ENCODE measurements at places on chromosomes 13 and 19. TPM values are rescaled to one million over a fixed set of nuclear protein-coding genes. Genes with fewer than 3 reads are reported as not detected.

The DACH1 gene
- 3.9 TPM for total RNA-seq

The PCDH8 gene
- total RNA-seq = 0.15 TPM

The PEPD gene
- total RNA-seq = 47.9 TPM

The GSX1 gene
- total RNA-seq = not detected

The ZNF577 gene
- 7.4 TPM for total RNA-seq

The ILF3 gene
- total RNA-seq = 271 TPM

The ELSPBP1 gene
- not detected for total RNA-seq

The SLC6A16 gene
- total RNA-seq = 0.82 TPM

The SPC24 gene
- 47.6 TPM for total RNA-seq

The ZNF530 gene
- 4.1 TPM for total RNA-seq

The SIGLEC10 gene
- 2.7 TPM for total RNA-seq

- no peak for DNase-seq
- H3K27ac ChIP-seq = no peak overlapping the region
- H3K36me3 ChIP-seq = no peaks in the 10 kb centered on the region
Observed at GRCh38 chr19:13995878-13996765, 10.0 kb downstream of the RFX1 start.

DNA sequence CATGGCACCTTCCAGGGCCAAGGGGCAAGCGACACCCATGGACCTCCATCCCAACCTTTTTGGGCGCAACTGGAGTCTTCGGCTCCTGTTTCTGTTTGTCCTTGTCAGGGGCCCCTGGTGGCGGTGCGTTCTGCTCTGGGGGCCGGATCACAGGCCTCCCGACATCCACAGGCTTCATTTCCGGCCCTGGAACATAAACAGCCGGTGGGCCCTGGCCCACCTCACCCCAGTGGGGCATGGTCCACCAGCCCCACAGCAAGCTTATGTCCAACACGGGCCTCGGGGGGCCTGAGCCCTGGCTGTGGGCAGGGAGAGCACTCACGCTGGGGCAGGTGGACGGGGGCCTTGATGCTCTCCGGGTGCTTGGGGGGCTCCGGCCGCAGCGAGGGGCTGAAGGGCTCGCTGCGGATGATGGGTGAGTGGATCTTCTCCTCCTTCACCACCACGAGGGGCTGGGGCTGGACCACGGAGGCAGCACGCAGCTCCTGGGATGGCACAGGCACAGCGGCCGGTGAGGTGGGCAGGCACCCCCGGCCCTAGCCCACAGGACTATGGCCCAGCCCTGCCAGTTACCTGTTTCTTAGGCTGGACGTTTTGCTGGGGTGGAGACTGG, 7.2 kb upstream of the EPHX3 start:
- no peaks in the 10 kb centered on the region for H3K4me1 ChIP-seq
- no peak overlapping the region for H3K27ac ChIP-seq
- no peak overlapping the region for H3K4me3 ChIP-seq
- H3K36me3 ChIP-seq = peaks cover 28% of the 10 kb centered on the region
- H3K27me3 ChIP-seq = no peaks in the 10 kb centered on the region
- DNase-seq = no peak

GRCh38 chr19:55252760-55253663, 5.8 kb downstream of the PPP6R1 start:
- H3K27ac ChIP-seq = peak overlapping the region; percentile 30
- H3K27me3 ChIP-seq = no peaks in the 10 kb centered on the region
- no peak for DNase-seq
- H3K4me1 ChIP-seq = peaks cover 22% of the 10 kb centered on the region

GRCh38 chr19:19457671-19458070, 52.2 kb downstream of the GATAD2A start:
- peak overlapping the region; percentile 74 for H3K27ac ChIP-seq
- DNase-seq = no peak
- H3K36me3 ChIP-seq = no peaks in the 10 kb centered on the region
- no peak overlapping the region for H3K4me3 ChIP-seq
- peaks cover 39% of the 10 kb centered on the region for H3K4me1 ChIP-seq
- no peaks in the 10 kb centered on the region for H3K27me3 ChIP-seq

DNA sequence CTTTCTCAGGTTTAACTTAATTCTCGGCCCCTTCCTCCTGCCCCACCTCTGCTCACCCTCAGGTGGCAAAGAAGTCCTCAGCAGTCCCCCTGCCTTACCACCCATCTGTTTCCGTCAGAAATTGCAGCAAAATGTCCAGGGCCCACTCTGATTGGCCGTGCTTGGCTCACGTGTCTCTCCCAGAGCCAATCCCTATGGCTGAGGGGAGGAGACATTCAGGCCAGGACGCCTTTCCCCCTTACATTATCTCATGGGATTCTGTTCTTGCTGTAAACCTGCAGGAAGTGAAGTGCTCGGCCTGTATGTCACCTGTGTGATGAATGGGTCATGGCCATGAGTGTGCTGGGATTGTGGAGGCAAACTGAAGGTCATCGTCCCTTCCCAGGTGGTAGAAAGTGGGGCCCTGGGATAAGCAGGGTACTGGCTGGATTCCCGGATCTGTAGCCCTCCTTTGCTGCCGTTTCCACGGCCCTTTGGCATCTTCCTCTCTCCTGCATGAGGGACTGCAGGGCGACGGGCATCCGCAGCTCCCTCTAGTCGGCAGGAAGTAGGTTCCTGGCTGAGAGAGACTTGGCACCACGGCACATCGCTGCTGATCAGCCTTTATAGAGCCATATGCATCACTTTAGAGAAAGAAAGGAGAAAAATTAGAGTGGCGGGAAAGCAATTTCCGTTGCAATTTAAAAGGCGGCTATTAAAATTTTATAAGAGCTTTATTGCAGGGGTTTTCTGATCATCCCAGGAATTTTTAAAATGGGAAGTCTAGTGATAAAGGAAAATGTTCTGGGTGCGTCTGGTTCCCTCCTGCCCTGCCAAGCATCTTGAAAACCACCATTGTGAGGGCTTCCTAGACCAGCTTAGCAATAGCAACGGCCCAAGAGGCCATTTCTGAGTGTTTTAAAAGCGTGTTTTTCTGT, 118.2 kb downstream of the SIPA1L3 start:
- no peak overlapping the region for H3K27ac ChIP-seq
- no peaks in the 10 kb centered on the region for H3K4me1 ChIP-seq
- H3K4me3 ChIP-seq = no peak overlapping the region

- H3K27ac ChIP-seq = no peak overlapping the region
- DNase-seq = no peak
- H3K27me3 ChIP-seq = no peaks in the 10 kb centered on the region
Observed at GRCh38 chr13:96525715-96526114, 435.8 kb downstream of the HS6ST3 start.

DNA sequence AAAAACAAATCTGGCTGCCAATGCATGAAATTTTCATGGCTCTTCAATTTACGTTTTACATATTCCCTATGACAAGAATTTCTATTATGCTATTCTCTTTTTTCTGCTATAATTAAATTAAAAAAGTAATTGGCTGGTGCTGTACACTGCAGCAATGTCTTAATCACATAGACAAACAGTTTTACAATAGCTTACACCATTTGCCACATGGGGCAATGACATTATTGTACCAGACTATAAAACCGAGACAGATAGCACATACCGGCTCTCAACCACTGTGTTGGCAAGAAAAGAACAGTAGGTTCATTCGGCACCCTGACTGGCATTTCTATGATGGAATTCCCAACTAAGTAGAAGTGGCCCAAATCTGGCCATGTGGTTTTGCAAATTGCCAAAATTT, 67.7 kb downstream of the DACH1 start:
- no peaks in the 10 kb centered on the region for H3K27me3 ChIP-seq
- H3K4me3 ChIP-seq = no peak overlapping the region
- H3K36me3 ChIP-seq = no peaks in the 10 kb centered on the region

DNA sequence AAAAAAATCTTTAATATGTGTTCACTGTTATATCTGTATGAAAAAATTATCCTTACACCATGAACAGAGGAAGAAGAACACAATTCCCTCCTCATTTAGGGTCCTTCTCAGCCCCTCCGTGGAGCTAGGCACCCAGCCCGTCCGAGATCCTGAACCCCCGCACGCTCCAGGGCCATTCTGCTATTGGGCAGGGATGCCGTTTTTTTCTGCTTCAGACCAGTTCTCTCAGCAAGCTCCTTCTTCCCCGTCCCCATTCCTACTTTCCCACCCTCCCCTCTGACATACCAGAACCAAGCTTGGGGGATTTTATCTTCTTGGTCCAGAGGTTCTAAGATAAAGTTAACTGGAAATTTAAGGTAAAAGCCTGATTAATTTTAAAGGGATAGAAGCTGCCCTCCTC, 36.2 kb downstream of the ATP12A start:
- no peak overlapping the region for H3K27ac ChIP-seq
- no peak overlapping the region for H3K4me3 ChIP-seq
- H3K27me3 ChIP-seq = no peaks in the 10 kb centered on the region
- no peaks in the 10 kb centered on the region for H3K4me1 ChIP-seq
- no peak for DNase-seq

DNA sequence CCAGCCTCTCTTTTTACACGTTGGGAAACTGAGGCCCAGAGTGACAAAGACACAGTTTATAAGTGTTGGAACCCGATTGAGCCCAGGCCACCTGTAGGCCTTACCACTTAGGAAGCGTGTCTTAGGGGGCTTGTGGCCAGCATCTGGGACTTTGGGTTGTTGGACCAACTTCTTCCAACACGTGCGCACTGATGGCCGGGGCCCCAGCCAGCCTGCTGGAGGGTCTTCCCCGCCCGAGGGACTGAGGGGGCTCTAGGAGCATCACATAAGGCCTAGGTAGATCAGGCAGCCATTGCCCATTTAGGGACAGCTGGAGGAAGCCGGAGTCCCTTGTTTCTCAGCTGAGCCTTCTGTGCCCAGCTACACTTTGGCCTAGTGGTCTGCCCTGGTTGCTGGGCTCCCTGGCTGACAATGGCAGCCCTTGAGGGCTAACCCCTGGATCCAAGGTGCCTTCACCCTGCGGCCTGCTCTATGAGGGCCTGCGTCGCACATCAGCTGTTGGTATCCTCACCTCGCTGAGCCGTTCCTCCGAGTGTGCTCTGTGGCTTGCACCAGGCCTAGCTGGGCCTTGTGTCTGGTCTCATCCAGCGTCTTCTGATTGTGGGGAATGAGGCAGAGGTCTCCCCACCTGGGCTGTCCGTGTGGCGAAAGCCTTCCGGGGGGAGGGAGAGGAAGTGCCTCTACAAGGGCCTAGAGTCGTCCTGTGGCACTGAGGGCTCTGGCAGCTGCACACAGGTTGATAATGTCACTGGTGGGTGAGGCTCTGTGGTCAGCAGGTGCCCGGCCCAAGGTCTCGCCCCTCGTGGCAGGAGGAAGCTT, 1.2 kb downstream of the RAB11B start:
- no peak for DNase-seq
- H3K4me3 ChIP-seq = no peak overlapping the region
- no peaks in the 10 kb centered on the region for H3K27me3 ChIP-seq

DNA sequence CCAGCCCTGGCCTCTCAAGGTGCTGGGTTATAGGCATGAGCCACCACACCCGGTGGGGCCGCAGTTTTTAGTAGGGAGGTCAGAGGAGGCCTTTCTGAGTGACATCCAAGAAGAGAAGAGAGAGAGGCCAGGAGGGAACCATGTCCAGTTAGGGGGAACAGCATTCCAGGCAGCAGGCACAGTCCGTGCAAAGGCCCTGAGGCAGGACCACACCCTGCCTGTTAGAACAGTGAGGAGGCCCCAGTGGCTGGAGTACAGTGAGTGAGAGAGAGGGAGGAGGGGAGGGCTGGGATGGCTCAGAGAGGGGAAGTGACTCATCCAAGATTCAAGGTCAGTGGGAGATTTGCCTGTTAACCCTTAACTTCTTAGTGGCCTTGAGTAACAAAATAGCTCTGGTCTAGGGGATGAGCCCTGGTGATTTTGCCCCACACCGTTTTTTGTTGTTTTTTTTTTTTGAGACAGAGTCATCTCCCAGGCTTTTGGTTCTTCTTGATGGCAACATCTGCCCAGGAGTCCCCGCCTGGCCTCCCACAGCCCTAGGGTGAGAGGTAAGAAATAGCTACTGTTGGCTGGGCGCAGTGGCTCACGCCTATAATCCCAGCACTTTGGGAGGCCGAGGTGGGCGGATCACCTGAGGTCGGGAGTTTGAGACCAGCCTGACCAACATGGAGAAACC, 2.7 kb upstream of the PLIN3 start:
- DNase-seq = peak; percentile 60
- no peaks in the 10 kb centered on the region for H3K36me3 ChIP-seq
- no peaks in the 10 kb centered on the region for H3K27me3 ChIP-seq
- H3K27ac ChIP-seq = peak overlapping the region; percentile 39
- no peak overlapping the region for H3K4me3 ChIP-seq
- H3K4me1 ChIP-seq = peaks cover 7% of the 10 kb centered on the region

- no peaks in the 10 kb centered on the region for H3K4me1 ChIP-seq
- DNase-seq = no peak
- H3K36me3 ChIP-seq = no peaks in the 10 kb centered on the region
Observed at GRCh38 chr19:50925734-50926133, 14.5 kb upstream of the KLK4 start.

DNA sequence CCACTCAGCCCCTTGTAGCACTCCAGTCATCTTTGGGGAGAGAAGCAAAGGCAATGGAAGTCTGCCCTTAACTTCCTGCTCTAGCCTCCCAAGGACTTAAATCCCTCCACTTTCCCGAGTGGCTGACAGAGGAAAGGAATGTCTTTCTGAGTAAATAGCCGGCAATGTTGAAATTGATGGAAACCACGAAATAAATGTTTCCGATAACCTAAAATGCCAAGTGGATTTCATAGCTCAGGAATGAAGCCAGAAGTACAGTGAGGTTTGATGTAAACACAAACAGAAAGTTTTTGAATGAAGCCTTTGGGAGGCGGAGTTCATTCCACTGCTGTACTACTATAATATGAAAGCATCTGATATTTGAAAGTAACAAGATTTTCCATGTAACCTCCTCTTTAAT, 14.0 kb upstream of the TBC1D4 start:
- no peak overlapping the region for H3K27ac ChIP-seq
- no peaks in the 10 kb centered on the region for H3K27me3 ChIP-seq
- no peak overlapping the region for H3K4me3 ChIP-seq
- DNase-seq = no peak

DNA sequence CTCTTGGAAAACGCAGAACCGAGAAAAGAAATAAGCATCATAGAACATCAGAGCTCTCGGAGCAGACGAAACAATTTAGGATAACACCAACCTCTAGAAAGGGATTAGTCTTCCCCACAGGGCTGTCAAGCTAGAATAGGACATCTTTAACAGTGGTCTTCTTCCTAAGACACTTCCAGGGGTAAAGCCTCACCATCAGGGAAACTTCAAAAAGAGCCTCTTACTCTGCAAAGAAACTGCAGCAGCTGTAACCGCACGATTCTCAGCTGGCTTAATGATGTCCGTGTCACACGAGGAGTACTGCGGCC, 642 bp downstream of the ZNF571 start:
- no peak for DNase-seq
- H3K27me3 ChIP-seq = no peaks in the 10 kb centered on the region
- H3K36me3 ChIP-seq = no peaks in the 10 kb centered on the region
- H3K27ac ChIP-seq = peak overlapping the region; percentile 73
- peaks cover 10% of the 10 kb centered on the region for H3K4me1 ChIP-seq
- peak overlapping the region; percentile 78 for H3K4me3 ChIP-seq

- peak; percentile 33 for DNase-seq
- peak overlapping the region; percentile 54 for H3K27ac ChIP-seq
- peak overlapping the region; percentile 59 for H3K4me3 ChIP-seq
- no peaks in the 10 kb centered on the region for H3K36me3 ChIP-seq
- no peaks in the 10 kb centered on the region for H3K4me1 ChIP-seq
Observed at GRCh38 chr19:52963247-52963618, 552 bp upstream of the ZNF816 start.

GRCh38 chr19:37946132-37946531, 39.1 kb downstream of the SIPA1L3 start:
- H3K27ac ChIP-seq = peak overlapping the region; percentile 70
- H3K4me3 ChIP-seq = no peak overlapping the region
- H3K36me3 ChIP-seq = no peaks in the 10 kb centered on the region
- H3K27me3 ChIP-seq = no peaks in the 10 kb centered on the region

- H3K27ac ChIP-seq = no peak overlapping the region
- H3K36me3 ChIP-seq = no peaks in the 10 kb centered on the region
- H3K27me3 ChIP-seq = no peaks in the 10 kb centered on the region
- H3K4me3 ChIP-seq = no peak overlapping the region
Observed at GRCh38 chr13:48398450-48399095, 14.3 kb downstream of the LPAR6 start.
